ENCODE measurements at places on chromosomes 4 and X.

- no peak for DNase-seq
Measured at GRCh38 chrX:113726466-113726865, 857.4 kb upstream of the HTR2C start.

- no peak for DNase-seq
Measured at GRCh38 chr4:2064276-2064991, 5.3 kb downstream of the NAT8L start.

- DNase-seq, result no peak
Measured at GRCh38 chrX:123331349-123331748, 147.3 kb downstream of the GRIA3 start.

GRCh38 chr4:174663216-174663615, 140.9 kb upstream of the HPGD start:
- DNase-seq, result no peak

DNA sequence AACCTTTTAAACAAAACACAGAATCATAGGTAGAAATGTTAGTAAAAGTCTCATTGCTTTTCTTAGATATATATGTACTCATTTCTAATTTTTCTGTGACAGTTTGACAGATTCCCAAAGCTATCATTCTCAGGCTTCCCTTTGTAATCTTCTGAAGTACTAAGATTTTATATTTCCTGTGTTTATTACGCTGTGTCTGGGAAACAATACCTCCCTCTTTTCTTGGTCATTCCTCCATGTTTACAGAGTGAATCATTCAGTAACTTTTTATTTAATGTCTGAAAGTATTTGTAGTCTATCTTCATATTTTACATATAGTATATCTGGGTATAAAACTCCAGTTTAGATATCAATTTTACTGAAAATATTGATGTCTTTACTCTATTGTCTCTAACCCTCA, 1826.3 kb upstream of the IGFBP7 start:
- DNase-seq, result no peak

GRCh38 chr4:8652181-8653078, 59.9 kb downstream of the CPZ start:
- no peak for DNase-seq

- DNase-seq, result peak; percentile 47
Measured at GRCh38 chr4:183721207-183722081, 62.4 kb downstream of the TRAPPC11 start.

- DNase-seq, result no peak
Measured at GRCh38 chr4:115865736-115866135, 752.3 kb upstream of the NDST4 start.

- DNase-seq, result peak; percentile 57
Measured at GRCh38 chrX:150546711-150547153, 21.7 kb upstream of the MTM1 start.

DNA sequence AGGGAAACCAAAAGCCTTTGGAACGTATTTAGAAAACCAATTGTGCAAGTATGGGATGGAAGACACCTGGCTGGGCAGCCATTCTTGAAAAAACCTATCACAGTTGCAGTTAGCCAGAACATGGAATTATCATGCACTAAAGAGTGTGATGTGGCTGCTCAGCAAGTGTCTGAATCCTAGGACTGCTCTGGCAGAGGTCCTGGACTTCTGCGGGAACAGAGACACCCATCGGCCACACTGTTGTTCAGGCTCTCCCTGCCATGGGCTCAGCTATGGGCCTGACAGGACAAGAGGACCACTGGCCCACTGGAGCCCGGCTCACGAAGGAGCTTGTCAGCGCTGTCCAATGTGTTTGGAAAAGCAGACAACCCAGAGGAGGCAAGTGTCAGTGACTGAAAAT, 115.7 kb upstream of the GPC4 start:
- DNase-seq, result no peak

DNA sequence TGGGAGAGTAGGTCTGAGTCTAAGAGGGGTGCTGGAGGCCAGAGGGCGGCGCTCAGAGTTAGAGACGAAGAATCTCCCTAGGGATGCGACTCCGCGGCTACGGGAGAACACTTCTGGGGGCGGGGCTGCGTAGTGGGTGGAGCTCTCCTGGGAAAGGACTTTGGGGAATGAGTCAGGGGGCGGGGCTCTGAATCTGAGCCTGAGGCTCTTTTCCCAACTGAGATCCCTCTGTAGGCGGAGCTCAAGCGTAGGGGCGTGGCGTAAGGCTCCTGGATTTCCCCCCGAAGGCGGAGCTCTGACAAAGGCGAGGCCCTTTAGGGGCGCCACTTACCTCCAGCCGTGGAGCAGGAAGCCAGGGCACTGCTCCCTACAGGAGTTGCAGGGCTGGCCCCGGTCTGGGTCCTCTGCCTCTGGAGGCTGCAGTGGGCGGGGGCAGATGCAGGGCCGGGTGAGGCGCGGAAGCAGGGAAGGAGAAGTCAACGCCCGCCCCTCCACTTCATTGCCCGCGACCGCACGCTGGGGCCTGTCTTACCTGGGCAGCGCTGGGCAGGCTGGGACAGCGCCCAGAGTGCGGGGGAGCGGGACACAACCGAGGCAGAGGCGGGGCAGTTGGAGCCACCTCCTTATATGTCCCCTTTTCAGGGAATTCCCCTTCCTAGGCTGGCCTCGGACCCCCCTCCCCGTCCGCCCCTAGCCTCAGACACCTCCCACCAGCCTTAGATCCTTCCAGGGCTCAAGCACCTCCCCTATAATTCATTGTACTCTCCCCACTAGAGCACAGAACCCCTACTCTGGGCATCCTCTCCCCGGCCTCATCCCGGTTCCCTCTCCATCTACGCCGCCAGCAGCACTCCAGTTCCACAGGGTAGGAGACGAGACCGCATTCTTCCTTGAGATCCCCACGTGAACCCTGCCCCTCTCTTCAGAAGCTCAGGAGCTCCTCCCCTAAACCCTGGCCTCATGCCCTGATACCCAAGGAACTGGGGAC, 1.6 kb downstream of the PRICKLE3 start:
- peak; percentile 42 for DNase-seq

- DNase-seq, result no peak
Measured at GRCh38 chr4:174983128-174983750, 65.1 kb downstream of the ADAM29 start.

DNA sequence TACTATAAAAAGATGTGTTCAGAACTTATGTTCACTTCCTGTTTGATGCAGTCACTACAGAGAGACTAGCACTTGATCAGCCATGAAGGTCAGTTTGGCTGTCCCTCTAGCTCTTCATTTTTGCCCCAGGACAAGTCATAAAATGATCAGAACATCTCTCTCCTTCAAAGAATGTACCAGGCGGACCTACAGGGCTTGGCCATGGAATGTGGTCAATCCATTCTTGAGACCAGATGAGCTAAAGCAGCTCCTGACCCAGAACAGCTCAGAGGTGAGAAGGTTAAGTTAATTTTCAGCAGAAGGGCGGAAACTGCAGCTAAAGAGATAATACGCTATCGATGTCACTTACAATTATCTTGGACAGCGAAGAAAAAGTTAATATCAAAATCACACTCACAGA, 49.2 kb upstream of the TAB3 start:
- DNase-seq, result no peak

GRCh38 chrX:139826065-139827044, 106.5 kb downstream of the ATP11C start:
- no peak for DNase-seq

GRCh38 chrX:97452283-97452682, 568.6 kb downstream of the RPA4 start:
- DNase-seq, result no peak

- DNase-seq, result no peak
Measured at GRCh38 chr4:152981842-152982241, 45.7 kb downstream of the FHDC1 start.

GRCh38 chrX:51257490-51257889, 75.1 kb upstream of the NUDT10 start:
- no peak for DNase-seq

- DNase-seq, result no peak
Measured at GRCh38 chr4:95889662-95890061, 49.8 kb downstream of the PDHA2 start.

- peak; percentile 25 for DNase-seq
Measured at GRCh38 chr4:39568805-39569204, 41.6 kb upstream of the UGDH start.

DNA sequence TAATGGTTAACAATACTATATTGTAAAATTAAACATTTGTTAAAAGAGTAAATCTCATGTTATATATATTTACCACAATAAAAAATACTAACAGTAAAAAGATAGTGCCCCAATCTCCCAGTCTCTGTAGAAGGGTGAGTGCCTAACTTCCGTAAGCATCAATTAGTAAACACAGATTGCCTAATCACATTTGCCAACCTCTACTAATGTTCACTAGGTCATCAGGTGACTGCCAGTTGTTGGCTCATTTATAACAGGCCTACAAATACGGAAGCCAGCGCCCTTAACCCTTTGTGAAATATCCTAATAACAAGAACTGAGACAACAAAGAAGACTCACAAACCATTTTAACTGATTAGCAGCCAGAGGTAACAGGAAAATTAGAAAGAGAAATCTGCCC, 345.1 kb downstream of the INPP4B start:
- DNase-seq, result no peak

DNA sequence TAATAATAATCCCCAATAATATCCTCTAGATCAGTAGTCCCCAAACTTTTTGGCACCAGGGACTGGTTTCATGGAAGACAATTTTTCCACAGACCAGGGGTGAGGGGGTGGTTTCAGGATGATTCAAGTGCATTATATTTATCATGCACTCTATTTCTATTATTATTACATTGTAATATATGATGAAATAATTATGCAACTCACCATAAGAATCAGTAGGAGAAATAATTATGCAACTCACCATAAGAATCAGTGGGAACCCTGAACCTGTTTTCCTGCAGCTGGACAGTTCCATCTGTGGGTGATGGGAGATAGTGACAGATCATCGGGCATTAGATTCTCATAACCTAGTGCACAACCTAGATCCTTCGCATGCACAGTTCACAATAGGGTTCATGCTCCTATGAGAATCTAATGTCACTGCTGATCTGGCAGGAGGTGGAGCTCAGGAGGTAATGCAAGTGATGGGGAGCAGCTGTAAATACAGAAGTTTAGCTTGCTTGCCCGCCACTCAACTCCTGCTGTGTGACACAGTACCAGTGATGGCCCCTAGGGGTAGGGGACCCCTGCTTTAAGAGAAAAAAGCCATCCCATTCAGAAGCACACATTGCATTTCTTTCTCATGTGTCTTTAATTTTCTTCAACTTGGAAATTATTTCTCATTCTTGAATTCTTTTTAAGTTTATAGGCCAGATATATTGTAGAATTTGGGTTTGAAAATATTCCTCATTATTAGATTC, 16.0 kb upstream of the SH3RF1 start:
- no peak for DNase-seq

All from CD4-positive, alpha-beta T cell treated with Interleukin-21 for 1 hour (primary cell).